ENCODE measurements at places on chromosomes 1 and 21. TPM values are rescaled to one million over a fixed set of nuclear protein-coding genes. Genes with fewer than 3 reads are reported as not detected.

- no peak for DNase-seq
These were observed 85.6 kb downstream of the NKAIN1 start for GRCh38 chr1:31154000-31154631.

The BMP8B gene
- total RNA-seq: 0.17 TPM

GRCh38 chr1:212532469-212533147 is 76.0 kb upstream of the ATF3 start:
- no peak for DNase-seq

DNA sequence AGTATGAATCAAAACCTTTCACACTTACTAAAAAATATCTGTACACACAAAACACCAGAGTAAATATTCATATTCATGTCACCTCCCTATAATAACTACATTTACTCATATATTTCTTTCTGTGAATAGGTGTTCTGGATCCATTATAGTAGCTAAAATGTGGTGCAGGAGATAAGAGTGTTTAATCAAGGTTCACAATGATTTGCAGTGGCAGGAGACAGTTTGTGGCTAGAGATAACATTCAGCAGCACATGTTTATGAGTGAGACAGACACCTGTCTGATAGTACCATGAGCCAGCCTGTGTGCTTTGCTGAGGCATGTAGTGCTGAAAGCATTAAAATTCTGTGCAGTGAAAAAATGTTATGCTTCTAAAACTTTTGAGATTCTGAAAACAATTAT is 410.3 kb downstream of the SRGAP2C start:
- no peak for DNase-seq

The GSTM5 gene
- 5.0 TPM for total RNA-seq

DNA sequence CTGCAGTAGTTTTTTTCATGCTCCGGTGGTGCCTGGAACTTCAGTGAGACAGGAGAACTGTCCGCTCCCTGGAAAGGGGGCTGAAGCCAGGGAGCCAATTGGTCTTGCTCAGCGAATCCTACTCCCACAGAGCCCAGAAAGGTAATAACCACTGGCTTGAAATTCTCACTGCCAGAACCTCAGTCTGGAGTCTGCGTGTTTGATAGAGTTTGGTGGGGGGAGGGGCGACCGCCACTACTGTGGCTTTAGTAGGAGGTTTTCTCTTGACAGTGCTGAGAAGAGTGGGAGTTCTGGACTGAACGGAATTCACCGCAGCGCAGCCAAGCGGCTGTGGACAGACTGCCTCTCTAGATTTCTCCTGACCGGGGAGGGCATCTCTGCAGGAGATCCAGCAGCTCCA is 8.0 kb upstream of the OR2M3 start:
- no peak for DNase-seq

DNA sequence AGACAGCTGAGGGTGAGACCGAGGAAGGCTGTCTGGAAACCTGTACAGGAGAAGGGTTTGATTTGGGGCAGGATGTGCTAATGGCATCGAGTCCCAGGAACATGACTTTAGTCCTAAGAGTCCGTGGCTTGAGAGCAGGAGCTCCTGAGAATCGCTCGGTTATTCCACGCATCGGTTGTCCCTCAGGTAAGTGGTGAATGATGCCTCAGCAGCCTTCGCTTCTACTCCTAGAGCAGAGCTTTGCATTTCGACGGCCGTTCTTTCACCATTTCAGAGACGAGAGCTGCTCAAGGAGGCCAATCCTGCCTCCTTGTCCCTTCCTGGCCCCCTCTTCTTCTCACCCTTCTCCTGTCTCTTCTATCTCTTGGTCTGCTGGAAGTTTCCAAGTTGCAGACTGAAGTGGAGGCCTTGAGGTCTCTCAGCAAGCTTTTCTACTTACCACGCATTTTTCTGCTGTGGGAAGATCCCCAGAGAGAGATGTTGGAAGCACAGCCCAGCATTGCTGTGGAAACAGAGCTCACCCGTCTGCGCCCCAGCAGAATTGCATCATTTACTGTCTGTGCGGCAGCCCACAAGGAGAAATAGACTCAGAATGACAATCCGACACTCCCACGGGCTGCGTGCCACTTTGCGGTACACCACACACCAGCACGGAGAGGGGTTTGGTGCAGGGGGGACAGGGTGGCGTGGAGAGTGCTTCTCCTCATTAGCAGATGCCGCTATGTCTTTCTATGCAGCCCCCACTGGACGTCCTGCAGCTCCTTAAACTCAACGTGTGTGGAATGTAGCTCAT is 270.7 kb upstream of the C1orf174 start:
- no peak for DNase-seq

DNA sequence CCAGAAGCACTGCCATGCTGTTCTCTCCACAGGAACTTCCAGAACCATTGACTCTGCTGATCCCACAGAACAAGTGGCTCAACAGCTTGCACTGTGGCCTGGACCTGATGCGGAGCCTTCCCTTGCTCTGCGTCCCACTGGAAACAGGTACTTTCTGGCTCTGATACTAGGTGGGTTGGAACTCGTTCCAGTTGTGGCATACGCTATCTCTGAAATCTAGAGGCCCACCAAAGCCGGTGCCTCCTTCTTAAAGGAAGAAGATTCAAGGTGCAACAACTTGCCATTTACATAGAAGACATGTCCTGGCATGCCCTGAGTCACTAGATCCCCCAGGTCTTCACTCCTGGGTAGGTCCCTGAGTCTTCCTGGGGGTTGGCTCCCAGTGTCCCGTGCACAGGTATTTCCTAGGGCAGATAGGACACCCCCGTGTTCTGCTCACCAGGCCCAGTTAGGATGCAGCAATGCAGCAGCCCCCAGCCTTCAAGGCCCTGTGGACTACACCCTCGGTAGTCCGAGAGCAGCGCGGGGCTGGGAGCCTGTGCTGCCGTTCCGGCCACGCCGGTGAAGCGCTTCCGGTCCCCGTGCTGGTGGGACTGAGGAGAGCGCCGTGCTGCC is 10.8 kb upstream of the PCBP3 start:
- no peak for DNase-seq

The THBS3 gene
- total RNA-seq: 8.1 TPM

The ITGB2 gene
- total RNA-seq: 11.2 TPM

The KCNK1 gene
- total RNA-seq: not detected

DNA sequence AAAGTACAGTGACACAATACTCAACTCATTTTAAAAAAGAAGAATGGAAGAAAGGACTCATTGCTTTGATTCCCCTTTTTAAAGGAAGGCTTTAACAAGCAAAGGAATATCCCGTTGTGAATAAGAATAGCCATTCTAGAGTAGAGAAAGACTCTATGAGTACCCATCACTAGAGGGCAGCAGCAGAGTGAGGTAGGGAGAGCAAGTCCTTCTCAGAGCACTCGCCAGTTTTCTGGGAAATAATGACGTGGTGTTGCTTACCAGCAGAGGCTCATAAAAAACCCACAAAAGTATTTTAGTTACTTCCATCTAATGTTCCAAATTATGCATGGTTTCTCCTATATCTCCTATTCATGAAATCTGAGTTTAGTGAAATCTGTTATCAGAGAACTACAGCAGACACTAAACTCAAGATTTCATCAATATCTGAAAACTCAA is 74.6 kb downstream of the USP24 start:
- no peak for DNase-seq

Measured in psoas muscle (tissue), 8 donors.